Activated naive CD4-positive, alpha-beta T cell treated with anti-CD3 and anti-CD28 coated beads, Interleukin-2, amount 10 ng/mL, durations not matched to agents 5 hours and 36 hours (primary cell): ENCODE measurements at places on chromosomes 2 and 18. TPM values are rescaled to one million over a fixed set of nuclear protein-coding genes. Genes with fewer than 3 reads are reported as not detected.

HOXD8 gene
- not detected for total RNA-seq

GCA gene
- total RNA-seq: 11.4 TPM

MERTK gene
- 0.13 TPM for total RNA-seq

ACAA2 gene
- total RNA-seq: 79.8 TPM

PPP1CB gene
- total RNA-seq: 234 TPM

AMMECR1L gene
- 13.3 TPM for total RNA-seq

GAREM1 gene
- total RNA-seq: not detected

C2orf80 gene
- total RNA-seq: not detected

SLC4A5 gene
- 4.6 TPM for total RNA-seq

PSMA8 gene
- 1.2 TPM for total RNA-seq

OR6B2 gene
- not detected for total RNA-seq

C1QL2 gene
- total RNA-seq: not detected

CRYGC gene
- not detected for total RNA-seq

TSGA10 gene
- 7.4 TPM for total RNA-seq
